ENCODE measurements at places on chromosomes 4 and X.

DNA sequence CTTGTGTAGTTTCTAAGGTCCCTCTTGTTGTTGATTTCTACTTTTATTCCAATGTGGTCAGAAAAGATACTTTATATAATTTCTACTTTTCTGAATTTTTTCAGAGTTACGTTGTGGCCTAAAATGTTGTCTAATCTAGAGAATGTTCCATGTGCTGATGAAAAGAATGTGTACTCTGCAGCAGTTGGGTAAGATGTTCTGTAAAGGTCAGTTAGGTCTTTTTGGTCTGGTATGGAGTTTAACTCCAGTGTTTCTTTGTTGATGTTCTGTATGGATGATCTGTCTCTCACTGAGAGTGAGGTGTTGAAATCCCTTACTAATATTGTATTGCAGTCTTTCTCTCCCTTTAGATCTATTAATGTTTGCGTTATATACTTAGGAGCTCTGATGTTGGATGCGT lies 37.0 kb upstream of the GPRIN3 start:
- peaks cover 16% of the 10 kb centered on the region for H3K36me3 ChIP-seq
- H3K27ac ChIP-seq = no peak overlapping the region
- DNase-seq = no peak
- H3K27me3 ChIP-seq = peaks cover 7% of the 10 kb centered on the region
- H3K4me3 ChIP-seq = no peak overlapping the region

GRCh38 chr4:1975880-1976279 lies 32.9 kb downstream of the NELFA start:
- DNase-seq = peak; percentile 10
- H3K27ac ChIP-seq = no peak overlapping the region
- peaks cover 20% of the 10 kb centered on the region for H3K36me3 ChIP-seq
- no peak overlapping the region for H3K4me3 ChIP-seq

DNA sequence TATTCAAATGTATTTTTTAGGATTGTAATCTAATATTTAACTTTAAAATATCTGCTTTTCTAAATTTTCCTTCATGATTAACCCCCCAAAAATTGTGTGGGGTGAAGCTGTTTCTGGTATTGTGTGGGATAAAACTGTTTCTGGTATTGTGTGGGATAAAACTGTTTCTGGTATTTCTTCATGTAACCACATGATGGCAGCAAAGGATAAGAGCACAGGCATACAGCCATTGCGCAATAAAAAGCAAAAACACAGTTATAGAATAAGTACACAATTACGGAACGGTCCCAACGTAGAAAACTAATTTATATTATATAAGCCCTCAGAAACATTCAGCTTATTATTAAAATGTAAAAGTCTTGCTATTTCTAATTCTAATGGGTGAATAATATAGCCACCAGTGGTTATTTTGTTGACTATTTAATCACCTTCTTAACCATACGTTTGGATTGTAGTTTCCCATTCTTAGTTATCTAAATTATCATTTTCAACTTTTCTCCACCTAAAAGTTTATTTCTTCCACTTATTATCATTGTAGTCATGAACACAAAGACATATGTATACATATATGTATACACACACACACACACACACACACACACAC lies 333.9 kb upstream of the FSTL5 start:
- H3K36me3 ChIP-seq = no peaks in the 10 kb centered on the region
- H3K27ac ChIP-seq = no peak overlapping the region
- no peaks in the 10 kb centered on the region for H3K27me3 ChIP-seq
- no peak for DNase-seq
- no peaks in the 10 kb centered on the region for H3K4me1 ChIP-seq

GRCh38 chrX:8755116-8755515 lies 23.2 kb upstream of the ANOS1 start:
- H3K4me3 ChIP-seq = no peak overlapping the region
- H3K27ac ChIP-seq = no peak overlapping the region
- no peak for DNase-seq
- peaks cover 1% of the 10 kb centered on the region for H3K4me1 ChIP-seq

GRCh38 chrX:132594129-132594528 lies 105.3 kb upstream of the MBNL3 start:
- no peak overlapping the region for H3K4me3 ChIP-seq
- no peak overlapping the region for H3K27ac ChIP-seq
- H3K4me1 ChIP-seq = no peaks in the 10 kb centered on the region
- H3K36me3 ChIP-seq = no peaks in the 10 kb centered on the region

DNA sequence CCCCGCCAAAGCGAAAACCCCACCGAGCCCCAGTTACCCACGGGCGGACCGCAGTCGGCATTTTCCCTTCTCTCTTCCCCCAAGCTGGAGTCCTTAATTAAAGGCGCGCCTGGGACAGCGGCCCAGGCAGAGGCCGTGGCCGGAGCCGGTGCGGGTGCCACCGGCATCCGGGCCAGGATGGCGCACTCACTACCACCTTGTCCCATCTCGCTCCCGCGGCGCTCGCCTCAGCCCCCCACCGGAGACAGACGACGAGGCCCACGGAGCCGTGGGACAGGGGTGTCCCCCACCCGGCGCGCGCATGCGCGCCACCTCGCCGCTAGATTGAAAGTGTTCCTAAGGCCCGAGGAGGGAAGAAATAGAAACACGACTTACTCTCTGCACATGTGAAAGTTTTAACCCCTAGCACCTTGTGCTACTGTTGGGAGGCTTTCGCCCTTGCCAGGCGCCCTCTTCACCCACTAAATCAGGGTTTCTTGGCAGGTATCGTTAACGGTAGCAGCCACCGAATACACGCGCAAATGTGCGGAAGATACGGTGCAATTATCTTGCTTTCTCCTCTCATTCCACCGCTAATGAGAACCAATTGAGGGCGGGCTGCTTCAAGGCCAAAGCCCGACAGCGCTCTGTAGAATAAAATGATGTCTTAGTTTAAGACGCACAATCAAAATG lies 64.3 kb upstream of the CCDC160 start:
- H3K36me3 ChIP-seq = peaks cover 14% of the 10 kb centered on the region
- DNase-seq = peak; percentile 52
- peaks cover 7% of the 10 kb centered on the region for H3K27me3 ChIP-seq
- peak overlapping the region; percentile 97 for H3K4me3 ChIP-seq

GRCh38 chr4:152992027-152992426 lies 55.9 kb downstream of the FHDC1 start:
- H3K4me1 ChIP-seq = no peaks in the 10 kb centered on the region
- peaks cover 5% of the 10 kb centered on the region for H3K27me3 ChIP-seq
- no peak for DNase-seq
- H3K27ac ChIP-seq = no peak overlapping the region
- no peaks in the 10 kb centered on the region for H3K36me3 ChIP-seq

DNA sequence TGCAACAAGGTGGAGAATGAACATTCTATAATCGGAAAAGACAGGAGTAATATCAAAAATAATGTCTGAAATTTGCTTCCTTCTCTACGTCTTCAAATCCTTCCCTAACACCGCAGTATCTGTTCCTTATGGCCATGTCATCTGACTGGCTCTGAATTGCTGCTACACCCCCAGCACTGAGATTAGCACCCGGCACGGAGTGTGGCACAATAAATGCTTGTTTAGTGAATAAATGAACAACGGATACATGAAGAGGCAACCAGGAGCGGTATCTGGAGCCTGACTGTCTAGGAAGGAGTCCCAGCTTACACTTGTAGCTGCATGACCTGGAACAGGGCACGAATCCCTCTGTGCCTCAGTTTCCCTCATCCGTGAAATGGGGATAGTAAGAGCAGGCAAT lies 164.3 kb downstream of the AFAP1 start:
- H3K4me1 ChIP-seq = peaks cover 15% of the 10 kb centered on the region
- H3K27me3 ChIP-seq = peaks cover 2% of the 10 kb centered on the region
- H3K36me3 ChIP-seq = peaks cover 2% of the 10 kb centered on the region
- DNase-seq = no peak

DNA sequence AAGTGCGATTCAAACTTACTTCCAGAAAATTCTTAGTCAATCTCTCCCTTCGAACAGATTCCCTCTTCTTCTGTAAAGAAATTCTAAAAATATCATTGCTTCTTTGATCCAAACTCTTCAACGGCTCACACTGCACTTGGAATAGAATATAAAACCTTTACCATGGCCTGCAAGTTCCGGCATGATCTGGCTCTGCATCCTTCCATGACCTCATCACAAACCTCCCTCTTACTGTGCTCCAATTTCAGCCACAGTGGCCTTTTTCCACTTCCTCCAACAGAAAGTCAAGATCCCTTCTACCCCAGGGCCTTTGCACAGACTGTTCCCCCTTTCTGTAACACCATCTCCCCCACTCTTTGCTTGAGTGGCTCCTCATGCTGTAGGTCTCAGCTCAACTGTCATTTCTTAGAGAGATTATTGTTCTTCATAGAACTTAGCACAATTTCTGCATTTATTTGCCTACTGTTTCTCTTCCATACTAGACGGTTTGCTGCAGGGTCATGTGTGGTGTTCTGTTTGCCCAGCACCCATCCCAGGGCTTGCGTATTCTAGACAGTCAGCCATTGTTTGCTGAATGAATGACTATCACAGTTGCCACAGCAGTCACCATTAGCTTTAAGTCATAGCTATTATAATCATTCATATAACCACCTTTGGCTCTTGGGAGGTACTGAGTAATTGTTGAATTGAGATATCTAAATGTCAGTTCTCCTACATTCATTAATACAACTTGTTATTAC lies 1.9 kb upstream of the STOX2 start:
- H3K36me3 ChIP-seq = no peaks in the 10 kb centered on the region
- no peaks in the 10 kb centered on the region for H3K4me1 ChIP-seq
- no peak overlapping the region for H3K27ac ChIP-seq

DNA sequence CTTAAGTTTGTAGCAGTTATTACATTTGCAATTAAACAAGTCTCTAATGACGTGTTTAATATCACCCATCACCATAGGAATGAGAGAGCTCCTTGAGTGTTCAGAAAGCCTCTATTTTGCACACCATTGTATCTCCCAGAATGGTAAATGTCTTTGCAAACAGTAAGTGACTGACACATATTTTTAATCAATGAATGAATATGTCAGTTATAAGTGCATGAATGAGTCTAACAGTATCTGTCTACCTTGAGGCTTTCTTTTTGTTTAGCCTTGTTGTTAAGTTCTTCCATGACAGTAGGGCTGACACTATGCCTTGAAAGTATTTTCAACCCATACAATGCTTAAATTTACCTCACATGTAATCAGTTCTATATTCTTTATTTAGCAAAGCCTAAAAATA lies 292.2 kb downstream of the STPG2 start:
- H3K4me1 ChIP-seq = no peaks in the 10 kb centered on the region
- no peaks in the 10 kb centered on the region for H3K27me3 ChIP-seq
- no peak overlapping the region for H3K4me3 ChIP-seq
- DNase-seq = no peak
- H3K27ac ChIP-seq = no peak overlapping the region

DNA sequence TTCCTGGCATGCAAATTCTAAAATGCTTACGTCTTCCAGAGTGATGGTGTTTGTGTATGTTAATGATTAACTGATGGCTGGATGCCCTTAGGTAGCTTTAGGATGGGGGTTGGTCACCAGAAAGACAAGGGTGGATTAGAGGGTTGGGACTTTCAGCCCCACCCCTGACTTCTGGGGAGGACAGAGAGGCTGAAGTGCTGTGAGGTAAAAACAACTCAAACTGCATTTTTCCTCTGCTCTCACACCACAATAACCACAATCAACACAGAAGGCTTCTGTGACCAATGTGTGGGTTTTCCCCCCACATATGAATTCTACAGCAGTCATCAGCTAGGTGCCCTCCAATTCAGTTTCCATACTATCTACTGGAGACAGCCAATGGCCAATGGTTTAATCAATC lies 18.7 kb upstream of the DDIT4L start:
- H3K36me3 ChIP-seq = no peaks in the 10 kb centered on the region
- no peak overlapping the region for H3K27ac ChIP-seq
- no peaks in the 10 kb centered on the region for H3K4me1 ChIP-seq
- no peak overlapping the region for H3K4me3 ChIP-seq

DNA sequence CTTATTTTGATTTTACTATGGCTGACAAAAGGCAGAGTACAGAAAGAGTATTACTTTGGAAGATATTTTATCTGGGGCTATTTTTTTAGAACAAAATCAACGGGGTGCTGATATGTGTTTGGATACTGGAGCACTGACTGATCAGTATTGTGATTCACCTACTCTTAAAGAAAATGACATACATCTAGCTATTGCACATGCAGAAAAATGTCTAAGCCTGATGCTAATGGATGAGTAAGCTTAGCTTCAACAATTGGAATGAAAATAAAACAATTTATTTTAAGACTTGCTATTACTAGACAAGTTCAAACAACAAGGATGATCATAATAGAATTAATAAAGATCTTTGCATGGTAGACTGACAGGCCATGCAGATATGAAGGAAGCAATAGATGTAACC lies 262.0 kb downstream of the PPP1R2C start:
- no peak overlapping the region for H3K27ac ChIP-seq
- H3K36me3 ChIP-seq = no peaks in the 10 kb centered on the region
- no peaks in the 10 kb centered on the region for H3K27me3 ChIP-seq
- DNase-seq = no peak
- no peaks in the 10 kb centered on the region for H3K4me1 ChIP-seq

DNA sequence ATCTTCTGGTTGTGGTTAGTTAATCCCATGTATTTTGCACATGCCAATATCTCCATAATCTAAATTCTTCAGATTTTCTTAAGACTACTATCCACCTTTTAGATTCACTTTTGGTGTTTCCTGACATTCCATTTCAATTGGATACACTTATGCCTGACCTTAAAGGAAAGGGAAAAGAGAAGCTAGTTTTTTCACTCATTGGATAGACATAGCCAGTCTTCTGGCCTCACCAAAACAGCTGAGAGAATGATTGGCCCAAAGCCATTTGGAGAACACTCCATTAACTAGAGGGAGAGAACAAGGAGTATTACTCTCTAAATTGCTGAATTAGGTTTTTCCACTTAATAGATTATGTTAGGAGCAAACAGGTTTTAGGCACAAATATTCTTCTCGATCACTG lies 4.0 kb downstream of the PRPS1 start:
- H3K36me3 ChIP-seq = no peaks in the 10 kb centered on the region
- H3K27me3 ChIP-seq = no peaks in the 10 kb centered on the region
- H3K4me3 ChIP-seq = no peak overlapping the region
- no peak for DNase-seq

- no peaks in the 10 kb centered on the region for H3K36me3 ChIP-seq
- no peak overlapping the region for H3K4me3 ChIP-seq
- no peaks in the 10 kb centered on the region for H3K27me3 ChIP-seq
- H3K4me1 ChIP-seq = no peaks in the 10 kb centered on the region
- DNase-seq = no peak
These were observed 61.2 kb downstream of the ENOX2 start for GRCh38 chrX:130841776-130842175.

GRCh38 chr4:21083413-21083812 lies 383.2 kb downstream of the PACRGL start:
- H3K4me3 ChIP-seq = no peak overlapping the region
- H3K4me1 ChIP-seq = no peaks in the 10 kb centered on the region
- H3K27me3 ChIP-seq = peaks cover 1% of the 10 kb centered on the region
- no peaks in the 10 kb centered on the region for H3K36me3 ChIP-seq
- DNase-seq = no peak

DNA sequence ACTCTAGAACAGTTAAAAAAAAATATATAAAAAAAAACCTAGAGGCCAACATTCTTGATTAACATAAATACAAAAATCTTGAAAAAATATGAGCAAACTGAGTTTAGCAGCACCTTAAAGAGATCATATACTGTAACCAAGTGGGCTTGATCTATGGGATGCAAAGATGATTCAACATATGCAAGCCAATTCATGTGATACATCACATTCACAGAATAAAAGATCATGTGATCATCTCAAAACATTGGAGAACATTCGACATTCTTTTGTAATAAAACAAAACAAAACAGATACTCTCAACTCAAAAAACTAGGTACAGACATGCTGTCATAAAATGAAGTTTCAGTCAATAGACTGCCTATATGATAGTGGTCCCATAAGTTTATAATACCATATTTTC lies 165.4 kb upstream of the NDST4 start:
- H3K36me3 ChIP-seq = no peaks in the 10 kb centered on the region
- no peak overlapping the region for H3K27ac ChIP-seq
- no peak for DNase-seq
- H3K27me3 ChIP-seq = no peaks in the 10 kb centered on the region

Measured in activated naive CD8-positive, alpha-beta T cell treated with anti-CD3 and anti-CD28 coated beads, Interleukin-2, amount 10 ng/mL, durations not matched to agents 7 days and 5 days (primary cell).